ENCODE measurements at places on chromosomes 12 and 14.

DNA sequence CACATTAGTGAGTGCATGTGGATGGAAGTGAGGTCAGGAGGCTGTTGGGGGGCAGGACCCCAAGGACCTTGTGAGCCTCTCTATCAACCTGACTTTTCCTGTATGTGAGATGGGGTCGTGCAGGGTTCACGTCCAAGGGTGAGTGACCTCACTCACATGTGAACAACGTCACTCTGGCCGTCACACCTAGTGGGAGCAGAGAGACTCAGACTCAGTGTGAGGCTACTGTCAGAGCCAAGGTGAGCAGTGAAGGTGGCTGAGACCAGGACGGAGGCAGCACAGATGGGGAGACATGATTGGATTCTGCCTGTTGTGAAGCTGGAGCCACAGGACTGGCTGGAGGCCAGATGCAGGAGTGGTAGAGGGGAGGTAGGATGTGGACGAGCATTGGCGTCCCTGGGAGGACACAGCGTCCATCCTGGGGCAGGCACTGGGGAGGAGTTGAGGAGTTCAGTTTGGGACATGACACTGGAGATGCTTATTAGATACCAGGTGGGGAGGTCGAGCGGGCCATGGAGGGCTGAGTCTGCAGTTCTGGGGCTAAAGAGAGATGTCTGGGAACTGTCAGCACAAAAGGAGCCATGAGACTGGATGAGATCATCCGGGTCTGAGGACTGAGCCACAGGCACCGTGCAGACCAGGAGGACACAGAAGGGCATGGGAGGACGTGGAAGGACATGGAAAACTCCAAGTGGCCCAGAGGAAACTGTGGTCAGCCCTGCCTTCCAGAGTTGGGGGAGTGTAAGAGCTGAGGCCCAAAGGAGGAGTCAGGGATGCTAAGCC, 92.8 kb downstream of the LGMN start:
- H3K27me3 ChIP-seq, result no peaks in the 10 kb centered on the region
- peak overlapping the region; percentile 60 for H3K4me3 ChIP-seq
- H3K36me3 ChIP-seq, result peaks cover 46% of the 10 kb centered on the region
- no peak for DNase-seq
- H3K4me1 ChIP-seq, result peaks cover 65% of the 10 kb centered on the region

GRCh38 chr12:121849211-121849610, 9.4 kb downstream of the HPD start:
- no peak overlapping the region for H3K27ac ChIP-seq
- peaks cover 2% of the 10 kb centered on the region for H3K27me3 ChIP-seq
- H3K36me3 ChIP-seq, result no peaks in the 10 kb centered on the region
- no peak for DNase-seq
- H3K4me1 ChIP-seq, result peaks cover 5% of the 10 kb centered on the region

DNA sequence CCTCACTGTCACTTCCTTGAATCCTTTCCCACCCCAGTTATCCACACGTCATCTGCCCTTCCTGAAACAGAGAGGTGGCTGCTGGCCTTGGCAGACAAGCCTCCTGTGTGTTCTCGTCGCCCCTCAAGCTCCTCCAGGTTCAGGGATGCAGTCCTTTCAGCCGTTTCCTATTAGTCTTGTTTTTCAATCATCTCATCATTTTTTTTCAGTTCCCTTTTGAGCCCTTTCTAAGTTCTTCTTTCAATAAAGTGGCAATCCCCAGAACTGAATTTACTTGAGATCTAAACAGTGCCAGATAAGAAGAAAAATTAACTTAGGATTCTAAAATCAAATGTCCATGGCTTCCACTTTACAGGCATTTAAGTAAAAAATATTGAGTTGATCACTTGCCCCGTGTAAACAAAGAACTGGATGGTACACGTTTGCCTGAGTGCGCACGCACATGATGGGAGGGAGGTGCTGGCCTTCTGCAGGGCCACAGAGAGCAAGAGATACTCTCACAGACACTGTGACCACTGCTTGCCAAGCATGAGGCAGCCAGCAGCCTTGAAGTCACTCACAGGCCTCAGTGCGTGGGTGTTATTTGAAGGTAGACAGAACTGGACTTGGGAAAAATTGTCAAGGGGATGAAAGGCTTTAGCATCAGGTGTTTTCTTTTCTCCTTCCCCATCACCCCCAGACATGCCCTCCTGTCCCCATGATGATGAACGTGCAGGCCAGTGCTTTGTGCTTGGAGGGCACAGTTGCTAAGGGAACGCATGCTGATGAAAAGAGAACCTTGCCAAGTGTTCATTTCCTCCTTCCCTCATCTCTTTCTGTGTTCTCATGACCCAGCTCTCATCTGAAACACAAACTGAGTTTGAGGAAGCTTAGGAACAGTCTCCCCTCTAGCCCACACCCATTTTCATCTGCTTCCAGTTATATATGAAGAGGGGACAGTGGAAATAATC, 408.3 kb downstream of the EGLN3 start:
- H3K36me3 ChIP-seq, result no peaks in the 10 kb centered on the region
- DNase-seq, result no peak
- H3K4me1 ChIP-seq, result no peaks in the 10 kb centered on the region
- no peaks in the 10 kb centered on the region for H3K27me3 ChIP-seq
- H3K4me3 ChIP-seq, result no peak overlapping the region
- H3K27ac ChIP-seq, result no peak overlapping the region

- no peak overlapping the region for H3K4me3 ChIP-seq
- H3K27me3 ChIP-seq, result no peaks in the 10 kb centered on the region
- H3K27ac ChIP-seq, result no peak overlapping the region
- H3K36me3 ChIP-seq, result peaks cover 24% of the 10 kb centered on the region
- DNase-seq, result no peak
- no peaks in the 10 kb centered on the region for H3K4me1 ChIP-seq
Observed at GRCh38 chr14:56292970-56293369, 174.8 kb downstream of the PELI2 start.

- H3K36me3 ChIP-seq, result peaks cover 3% of the 10 kb centered on the region
- no peak overlapping the region for H3K27ac ChIP-seq
- H3K4me1 ChIP-seq, result peaks cover 13% of the 10 kb centered on the region
- no peak for DNase-seq
- no peak overlapping the region for H3K4me3 ChIP-seq
- H3K27me3 ChIP-seq, result no peaks in the 10 kb centered on the region
Observed at GRCh38 chr12:116346741-116347140, 69.2 kb upstream of the MED13L start.

DNA sequence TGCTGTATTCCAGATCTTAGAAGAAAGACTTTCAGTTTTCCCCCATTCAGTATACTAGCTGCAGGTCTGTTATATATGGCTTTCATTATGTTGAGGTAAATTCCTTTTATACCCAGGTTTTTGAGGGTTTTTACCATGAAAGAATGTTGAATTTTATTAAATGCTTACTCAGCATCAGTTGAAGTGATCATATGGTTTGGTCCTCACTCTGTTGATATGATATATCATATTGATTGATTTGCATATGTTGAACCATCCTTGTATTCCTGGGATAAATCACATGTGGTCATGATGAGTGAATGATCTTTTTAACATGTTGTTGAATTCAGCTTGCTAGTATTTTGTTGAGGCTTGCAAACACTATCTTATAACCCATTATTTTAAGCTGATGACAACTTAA, 96.7 kb downstream of the TRMT5 start:
- H3K4me3 ChIP-seq, result no peak overlapping the region
- no peak for DNase-seq
- no peaks in the 10 kb centered on the region for H3K4me1 ChIP-seq
- no peaks in the 10 kb centered on the region for H3K27me3 ChIP-seq
- no peak overlapping the region for H3K27ac ChIP-seq

DNA sequence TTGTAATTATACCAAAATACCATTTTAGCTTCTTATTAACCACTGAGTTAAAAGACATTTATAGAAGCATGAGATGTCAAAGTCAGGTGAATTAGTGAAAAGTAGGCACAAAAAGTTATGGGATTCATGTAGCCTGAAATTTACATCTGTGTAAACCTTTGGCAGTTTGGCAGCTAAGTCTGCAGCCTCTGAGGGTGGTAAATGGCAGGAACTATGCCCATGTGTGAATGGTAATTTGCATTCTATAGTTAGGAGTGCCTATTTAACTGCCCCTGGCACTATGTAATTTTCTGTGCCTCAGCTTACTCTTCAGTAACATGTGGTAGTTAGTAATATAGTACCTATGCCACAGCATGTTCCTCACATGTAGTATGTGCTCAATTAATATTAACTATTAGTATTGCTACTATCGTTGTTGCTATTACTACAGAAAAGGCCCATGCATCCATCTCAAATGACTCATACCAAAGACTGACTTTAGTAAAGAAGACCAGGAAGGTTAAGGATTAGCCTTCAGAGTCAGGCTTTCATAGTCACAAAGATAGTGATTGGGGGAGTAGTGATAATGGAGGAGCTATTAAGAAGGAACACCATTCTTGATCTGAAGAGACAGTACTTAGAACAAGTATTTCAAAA, 258.7 kb upstream of the BTG1 start:
- no peaks in the 10 kb centered on the region for H3K27me3 ChIP-seq
- peaks cover 60% of the 10 kb centered on the region for H3K4me1 ChIP-seq
- peak overlapping the region; percentile 97 for H3K27ac ChIP-seq
- no peak for DNase-seq

- no peaks in the 10 kb centered on the region for H3K27me3 ChIP-seq
- H3K4me3 ChIP-seq, result no peak overlapping the region
- H3K36me3 ChIP-seq, result no peaks in the 10 kb centered on the region
- no peaks in the 10 kb centered on the region for H3K4me1 ChIP-seq
Observed at GRCh38 chr12:130438243-130438620, 100.5 kb downstream of the PIWIL1 start.

Measured in memory B cell (primary cell).